ENCODE measurements at places on chromosomes 7 and 10.

DNA sequence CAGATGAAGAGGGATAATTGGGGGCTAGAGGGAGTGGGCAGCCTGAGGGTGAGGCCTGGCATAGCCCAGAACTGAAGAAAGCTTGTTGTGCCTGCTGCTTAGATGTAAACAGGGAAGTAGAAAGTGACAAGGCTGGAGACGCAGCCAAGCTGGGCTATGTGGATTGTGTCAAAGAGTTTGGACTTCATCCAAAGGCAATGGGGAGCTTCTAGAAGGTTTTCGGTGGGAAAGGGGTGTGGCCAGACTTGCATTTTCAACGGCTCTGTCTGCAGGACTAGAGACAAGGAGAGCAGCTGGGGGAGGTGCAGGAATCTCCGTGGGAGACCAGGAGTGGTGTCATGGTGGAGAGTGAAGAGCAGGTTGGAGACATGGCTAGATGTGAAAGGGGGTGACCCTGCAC is 48.8 kb downstream of the GOLGA7B start:
- DNase-seq = no peak

- DNase-seq = no peak
Measured at GRCh38 chr10:86945361-86946212, 11.8 kb downstream of the MMRN2 start.

GRCh38 chr10:122715576-122715975 is 15.9 kb upstream of the C10orf120 start:
- DNase-seq = no peak

- no peak for DNase-seq
Measured at GRCh38 chr7:98771519-98771918, 98.3 kb downstream of the TMEM130 start.

- no peak for DNase-seq
Measured at GRCh38 chr10:71423250-71423649, 26.5 kb downstream of the CDH23 start.

- no peak for DNase-seq
Measured at GRCh38 chr7:134804351-134804750, 24.9 kb downstream of the CALD1 start.

GRCh38 chr7:47755248-47755647 is 173.3 kb upstream of the TNS3 start:
- DNase-seq = no peak

DNA sequence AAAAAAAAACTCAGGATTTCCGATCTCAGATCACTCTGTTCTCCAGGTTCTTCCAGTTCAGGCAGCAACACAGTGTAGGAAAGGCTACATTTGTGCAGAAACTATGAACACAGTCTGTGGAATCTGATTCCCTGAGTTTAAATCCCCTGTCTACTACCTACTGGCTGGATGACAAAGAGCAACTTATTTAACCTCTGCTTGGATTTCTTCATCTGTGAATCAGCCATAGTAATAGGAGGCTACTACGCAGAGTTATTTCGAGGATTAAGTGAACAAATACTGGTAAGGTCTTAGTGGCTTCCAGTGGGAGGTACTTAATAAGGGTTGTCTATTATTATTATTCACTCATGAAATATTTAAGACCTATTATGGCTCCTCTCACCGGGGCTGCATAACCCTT is 44.3 kb upstream of the PDCD4 start:
- DNase-seq = no peak

GRCh38 chr10:8794860-8795259 is 740.4 kb downstream of the GATA3 start:
- DNase-seq = no peak

DNA sequence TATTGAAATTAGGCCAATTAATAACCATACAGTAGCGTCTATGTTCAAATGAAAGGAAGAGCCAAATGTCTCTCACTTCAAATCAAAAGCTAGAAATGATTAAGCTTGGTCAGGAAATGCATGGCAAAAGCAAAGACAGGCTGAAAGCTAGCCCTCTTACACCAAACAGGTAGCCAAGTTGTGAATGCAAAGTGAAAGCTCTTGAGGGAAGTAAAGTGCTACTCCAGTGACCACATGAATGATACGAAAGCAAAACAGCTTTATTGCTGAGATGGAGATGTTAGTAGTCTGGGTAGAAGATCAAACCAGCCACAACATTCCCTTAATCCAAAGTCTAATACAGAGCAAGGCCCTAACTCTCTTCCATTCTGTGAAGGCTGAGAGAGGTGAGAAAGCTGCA is 123.8 kb downstream of the TEX36 start:
- no peak for DNase-seq

DNA sequence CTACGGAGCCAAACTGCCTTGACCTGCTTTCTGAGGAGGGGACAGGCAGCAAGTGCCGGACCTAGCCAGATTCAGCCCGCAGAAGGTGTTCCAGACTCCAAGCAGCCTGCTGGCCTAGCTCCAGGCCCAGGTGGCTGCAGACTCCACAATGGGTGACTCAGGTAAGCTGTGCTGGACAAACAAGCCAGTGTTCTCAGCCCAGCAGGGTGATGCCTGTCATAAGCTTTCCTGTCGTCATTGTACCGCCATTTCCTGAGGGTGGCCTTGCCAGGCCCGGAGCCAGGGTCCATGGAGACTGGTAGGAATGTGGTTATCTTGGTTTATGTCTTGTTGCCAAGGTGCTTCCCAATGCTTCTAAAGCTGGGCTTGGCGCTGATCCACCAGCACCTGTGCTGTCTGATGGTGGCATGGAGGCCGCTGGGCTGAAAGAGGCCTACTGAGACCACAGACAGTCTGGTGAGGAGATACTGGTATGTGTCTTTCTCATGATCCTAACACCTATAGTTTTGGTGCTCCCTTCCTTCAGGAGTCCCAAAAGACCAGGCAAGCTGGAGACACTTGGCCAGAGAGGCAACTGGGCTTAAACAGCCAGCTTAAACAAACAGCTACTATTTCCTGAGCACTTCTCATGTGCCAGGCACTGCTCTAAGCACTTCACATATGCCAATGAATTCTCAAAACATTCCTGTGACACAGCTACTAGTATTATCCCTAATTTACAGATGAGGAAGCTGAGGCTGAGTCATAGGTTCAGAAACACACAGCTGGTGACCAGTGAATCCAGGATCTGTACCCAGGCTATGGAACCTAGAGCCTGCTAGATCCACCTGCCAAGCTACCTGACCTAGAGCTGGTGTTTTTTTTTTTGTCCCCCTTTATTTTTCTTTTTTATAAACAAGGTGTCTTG is 42.0 kb downstream of the ZC3HC1 start:
- peak; percentile 79 for DNase-seq

- no peak for DNase-seq
Measured at GRCh38 chr7:50411332-50411731, 38.8 kb downstream of the FIGNL1 start.

DNA sequence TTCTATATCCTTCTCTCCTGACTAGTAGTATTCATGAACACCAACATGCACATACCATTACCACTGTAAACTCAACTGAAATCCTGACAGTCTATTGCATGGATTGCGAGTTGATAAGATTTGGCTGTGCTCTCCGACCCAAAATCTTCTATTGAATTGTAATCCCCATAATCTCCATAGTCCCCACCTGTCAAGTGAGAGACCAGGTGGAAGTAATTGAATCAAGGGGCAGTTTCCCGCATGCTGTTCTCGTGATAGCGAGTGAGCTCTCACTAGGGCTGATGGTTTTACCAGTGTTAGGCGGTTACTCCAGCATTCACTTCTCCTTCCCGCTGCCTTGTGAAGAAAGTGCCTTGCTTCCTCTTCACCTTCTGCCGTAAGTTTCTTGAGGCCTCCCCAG is 261.8 kb downstream of the PHF14 start:
- DNase-seq = no peak

DNA sequence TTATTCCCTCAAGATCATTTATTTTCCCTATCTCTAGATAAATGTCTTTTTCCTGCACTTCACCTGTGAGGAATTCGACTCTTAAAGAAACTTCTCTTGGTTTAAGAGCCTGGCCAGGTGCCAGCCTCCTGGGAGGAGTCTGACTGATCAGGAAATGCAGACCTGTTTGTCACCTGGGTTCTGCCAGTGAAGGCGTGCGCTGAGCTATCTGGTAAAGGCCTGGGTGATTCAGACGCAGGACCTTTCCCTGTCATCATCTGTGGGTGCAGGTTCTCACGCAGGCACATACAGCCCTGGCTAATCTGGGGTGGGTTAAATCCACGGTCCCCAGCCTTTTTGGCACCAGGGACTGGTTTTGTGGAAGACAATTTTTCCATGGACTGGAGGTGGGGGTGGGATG is 65.3 kb upstream of the AQP1 start:
- no peak for DNase-seq

- DNase-seq = no peak
Measured at GRCh38 chr7:135943134-135943879, 33.9 kb downstream of the MTPN start.

DNA sequence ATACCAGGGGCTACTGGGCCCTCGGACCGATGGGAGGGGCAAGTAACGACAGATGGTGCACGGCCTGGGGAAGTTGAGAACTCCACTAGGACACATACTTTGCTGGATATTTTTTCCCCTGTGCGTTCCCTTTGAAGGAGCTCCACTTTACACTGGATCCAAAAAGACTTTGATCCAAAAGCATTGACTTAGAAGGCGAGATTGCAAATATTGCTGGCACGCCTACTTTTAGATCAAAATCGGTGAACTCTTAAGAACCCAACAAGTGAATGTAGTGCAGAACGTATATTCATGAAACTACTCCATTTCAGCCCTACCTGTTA is 436 bp upstream of the SLC25A13 start:
- DNase-seq = no peak

- DNase-seq = no peak
Measured at GRCh38 chr10:70843333-70843732, 27.6 kb downstream of the SGPL1 start.

GRCh38 chr7:137454246-137454724 is 110.8 kb upstream of the PTN start:
- peak; percentile 58 for DNase-seq

- peak; percentile 22 for DNase-seq
Measured at GRCh38 chr7:91082852-91083495, 181.3 kb upstream of the FZD1 start.

- no peak for DNase-seq
Measured at GRCh38 chr10:30114881-30115625, 55.7 kb upstream of the JCAD start.
